ENCODE measurements at places on chromosomes 7 and 10.

DNA sequence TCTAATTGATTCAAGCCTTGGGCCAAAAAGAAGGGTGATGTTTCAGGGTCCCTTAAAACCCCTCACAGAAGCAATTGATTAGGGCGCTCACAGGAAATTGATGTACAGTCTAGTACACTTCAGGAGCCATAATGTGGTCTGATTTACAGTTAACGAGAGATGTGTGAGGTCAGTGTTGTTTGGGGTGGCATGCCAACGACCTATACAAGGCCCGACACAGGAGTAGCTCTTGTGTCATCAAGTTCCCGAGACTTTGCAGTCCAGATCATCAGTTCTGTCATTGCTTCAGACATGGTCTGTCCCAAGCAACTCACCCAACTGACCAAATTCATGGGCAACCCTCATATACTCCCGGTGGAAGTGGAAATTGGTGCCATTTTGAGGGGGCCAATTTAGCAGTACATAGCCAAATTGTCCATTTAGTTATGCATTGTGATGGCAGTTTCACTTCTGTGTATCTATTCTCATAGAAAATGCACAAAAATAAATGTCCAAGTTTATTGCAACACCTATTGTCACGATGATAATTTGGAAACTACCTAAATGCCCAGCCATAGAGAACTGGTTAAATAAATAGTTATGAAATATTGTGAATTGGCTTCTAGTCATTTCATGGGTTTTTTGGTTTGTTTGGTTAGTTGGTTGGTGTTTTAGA, 18.0 kb upstream of the ARID5B start:
- no peak overlapping the region for H3K4me3 ChIP-seq
- no peaks in the 10 kb centered on the region for H3K27me3 ChIP-seq
- H3K27ac ChIP-seq, result no peak overlapping the region
- no peak for DNase-seq
- H3K36me3 ChIP-seq, result no peaks in the 10 kb centered on the region
- peaks cover 21% of the 10 kb centered on the region for H3K4me1 ChIP-seq

GRCh38 chr7:32228601-32229000, 158.4 kb upstream of the PDE1C start:
- no peaks in the 10 kb centered on the region for H3K36me3 ChIP-seq
- H3K27me3 ChIP-seq, result no peaks in the 10 kb centered on the region
- no peaks in the 10 kb centered on the region for H3K4me1 ChIP-seq
- no peak overlapping the region for H3K27ac ChIP-seq
- no peak overlapping the region for H3K4me3 ChIP-seq
- DNase-seq, result no peak

GRCh38 chr10:3065622-3066021, 1.7 kb upstream of the PFKP start:
- peaks cover 16% of the 10 kb centered on the region for H3K27me3 ChIP-seq
- peaks cover 16% of the 10 kb centered on the region for H3K4me1 ChIP-seq
- H3K4me3 ChIP-seq, result peak overlapping the region; percentile 72
- peaks cover 16% of the 10 kb centered on the region for H3K36me3 ChIP-seq
- DNase-seq, result no peak
- peak overlapping the region; percentile 64 for H3K27ac ChIP-seq

- H3K27me3 ChIP-seq, result no peaks in the 10 kb centered on the region
- H3K4me3 ChIP-seq, result no peak overlapping the region
- no peak for DNase-seq
- H3K36me3 ChIP-seq, result no peaks in the 10 kb centered on the region
- no peak overlapping the region for H3K27ac ChIP-seq
These were observed 799.9 kb downstream of the TNS3 start for GRCh38 chr7:46781901-46782439.

DNA sequence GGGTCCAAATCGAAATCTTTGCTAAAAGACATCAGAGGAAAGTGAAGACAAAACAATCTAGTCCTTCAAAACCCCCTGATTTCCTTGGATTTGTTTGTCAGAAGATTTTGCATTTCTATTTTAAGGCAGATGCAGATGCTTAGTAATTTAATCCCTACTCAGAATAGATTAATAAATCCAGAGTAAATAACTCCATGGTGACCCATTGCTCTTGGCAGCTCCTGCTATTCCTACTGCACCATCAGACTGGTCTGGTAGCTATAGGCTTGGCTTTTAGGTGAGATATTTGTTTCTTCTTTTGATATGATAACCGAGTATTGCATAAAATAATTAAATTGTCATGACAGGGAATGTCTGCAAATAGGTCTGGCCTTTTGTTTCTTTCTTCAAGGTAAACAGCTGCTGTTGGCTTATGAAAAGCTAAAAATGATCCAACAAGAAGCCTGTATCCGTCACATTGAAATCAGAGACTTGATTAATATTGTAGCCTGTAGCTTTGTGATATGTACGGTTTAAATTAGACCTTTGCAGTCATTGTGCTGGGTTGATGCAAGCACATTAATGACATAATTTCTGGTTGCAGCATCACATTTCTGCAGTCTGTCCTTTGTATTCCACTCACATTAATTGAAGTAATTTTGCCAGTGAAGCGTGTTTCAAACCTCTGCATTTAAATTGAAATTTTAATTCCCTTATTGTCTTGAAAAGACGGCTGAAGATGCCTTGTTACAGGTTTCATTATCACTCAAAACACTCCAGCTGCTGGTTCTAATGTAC, 40.7 kb downstream of the EXOC4 start:
- no peak for DNase-seq
- peaks cover 24% of the 10 kb centered on the region for H3K36me3 ChIP-seq
- no peaks in the 10 kb centered on the region for H3K27me3 ChIP-seq

DNA sequence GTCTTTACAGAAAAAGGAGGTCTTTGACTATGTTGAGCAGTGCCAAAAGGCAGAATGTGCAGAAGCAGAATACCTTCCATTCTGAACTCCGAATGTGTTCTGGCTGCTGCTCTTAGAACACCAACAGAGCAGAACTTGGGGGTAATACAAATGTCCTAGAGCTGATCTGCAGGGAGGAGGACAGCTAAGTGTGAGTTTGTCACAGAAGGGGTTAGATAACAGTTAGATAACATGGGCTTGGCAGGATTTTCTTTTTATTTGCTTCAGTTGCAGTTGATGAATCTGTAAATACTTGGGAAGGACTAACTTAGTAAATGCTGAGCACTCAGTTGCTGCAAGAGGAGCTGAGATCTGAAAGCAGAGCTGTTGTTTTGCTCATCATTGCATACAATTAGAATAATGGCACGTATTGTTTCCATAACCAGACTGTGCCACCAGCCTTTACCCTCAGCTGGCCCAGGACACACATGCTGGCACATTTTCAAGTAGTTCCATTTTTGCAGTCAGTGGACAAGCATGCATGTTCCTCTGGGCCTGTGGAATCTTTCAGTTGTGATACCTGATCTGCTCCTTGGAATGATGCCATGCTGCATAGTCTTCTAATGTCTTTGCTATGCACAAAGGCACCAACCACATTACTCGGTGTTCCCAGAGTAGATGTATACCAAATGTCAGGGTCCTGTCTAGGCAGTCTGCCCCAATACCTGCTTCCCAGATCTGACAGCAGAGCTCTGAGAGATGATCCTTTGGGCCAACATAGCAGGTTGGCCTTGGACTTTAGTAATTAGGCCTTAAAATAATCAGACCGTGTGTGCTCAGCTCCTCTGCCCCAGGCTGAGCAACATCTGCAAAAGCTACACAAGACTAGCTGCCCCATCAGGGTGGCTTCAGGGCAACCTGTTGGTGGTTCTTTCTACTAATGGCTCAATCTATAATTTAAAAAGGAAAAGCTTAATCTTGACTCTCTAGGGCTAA, 55.7 kb downstream of the GSDME start:
- no peaks in the 10 kb centered on the region for H3K36me3 ChIP-seq
- peaks cover 7% of the 10 kb centered on the region for H3K4me1 ChIP-seq
- H3K27ac ChIP-seq, result no peak overlapping the region
- H3K27me3 ChIP-seq, result peaks cover 2% of the 10 kb centered on the region

- H3K4me1 ChIP-seq, result peaks cover 10% of the 10 kb centered on the region
- no peak overlapping the region for H3K27ac ChIP-seq
- DNase-seq, result no peak
- peaks cover 2% of the 10 kb centered on the region for H3K27me3 ChIP-seq
- no peak overlapping the region for H3K4me3 ChIP-seq
These were observed 37.0 kb downstream of the KLF6 start for GRCh38 chr10:3747984-3748383.

- no peak overlapping the region for H3K27ac ChIP-seq
- no peak for DNase-seq
- H3K27me3 ChIP-seq, result no peaks in the 10 kb centered on the region
- H3K4me1 ChIP-seq, result peaks cover 5% of the 10 kb centered on the region
- peaks cover 26% of the 10 kb centered on the region for H3K36me3 ChIP-seq
- H3K4me3 ChIP-seq, result no peak overlapping the region
These were observed 207.0 kb downstream of the ANK3 start for GRCh38 chr10:60182691-60183090.

DNA sequence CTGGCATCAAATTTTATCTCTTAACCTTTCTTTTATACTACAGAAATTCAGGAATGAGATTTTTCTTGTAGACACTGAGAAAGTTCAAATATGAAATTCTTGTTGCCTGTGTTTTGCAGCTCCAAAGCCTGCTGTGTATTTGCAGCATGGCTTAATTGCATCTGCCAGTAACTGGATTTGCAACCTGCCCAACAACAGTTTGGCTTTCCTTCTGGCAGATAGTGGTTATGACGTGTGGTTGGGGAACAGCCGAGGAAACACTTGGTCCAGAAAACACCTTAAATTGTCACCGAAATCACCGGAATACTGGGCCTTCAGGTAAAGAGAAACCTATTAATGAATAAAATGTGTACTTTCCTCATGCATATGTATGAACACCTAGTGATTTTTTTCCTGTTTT, 24.8 kb downstream of the LIPK start:
- H3K36me3 ChIP-seq, result no peaks in the 10 kb centered on the region
- no peak overlapping the region for H3K4me3 ChIP-seq
- peaks cover 10% of the 10 kb centered on the region for H3K27me3 ChIP-seq
- peaks cover 4% of the 10 kb centered on the region for H3K4me1 ChIP-seq
- no peak overlapping the region for H3K27ac ChIP-seq

DNA sequence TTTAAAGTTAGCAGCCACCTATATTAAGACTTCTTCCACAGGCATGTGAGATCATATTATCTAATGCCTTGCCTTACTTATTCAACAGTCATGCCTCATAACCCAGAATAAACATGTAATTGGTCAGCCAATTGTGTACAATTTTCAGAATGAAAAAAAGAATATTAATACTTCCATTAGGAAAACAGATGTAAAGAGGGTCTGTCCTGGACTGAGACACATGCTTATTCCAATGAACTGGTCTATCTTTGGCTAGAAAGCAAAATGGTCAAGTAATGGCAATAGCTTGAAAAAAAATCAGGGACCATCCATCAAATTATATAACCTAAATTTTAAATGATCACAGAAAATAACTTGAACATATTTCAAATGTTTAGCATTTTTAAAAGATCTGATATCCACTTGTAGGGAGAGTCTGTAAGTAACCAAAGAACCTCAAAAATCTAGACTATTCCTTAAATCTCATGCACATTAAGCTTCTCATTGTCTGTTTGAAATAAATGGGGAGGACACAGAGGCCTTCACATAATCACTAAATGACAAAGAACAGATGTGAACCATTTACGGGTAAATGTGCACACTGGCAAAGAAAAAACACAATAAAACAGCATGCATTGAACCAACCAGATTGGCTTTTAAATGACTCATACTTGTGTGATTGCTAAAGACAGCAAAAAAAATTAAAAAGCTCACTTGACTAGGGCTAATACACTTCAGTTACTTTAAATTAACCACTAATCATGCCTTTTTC, 568.8 kb upstream of the PCDH15 start:
- H3K4me1 ChIP-seq, result no peaks in the 10 kb centered on the region
- H3K27me3 ChIP-seq, result no peaks in the 10 kb centered on the region
- H3K36me3 ChIP-seq, result no peaks in the 10 kb centered on the region
- no peak overlapping the region for H3K4me3 ChIP-seq
- no peak overlapping the region for H3K27ac ChIP-seq

GRCh38 chr10:47372726-47373125, 11.4 kb downstream of the ZNF488 start:
- no peak for DNase-seq
- H3K4me3 ChIP-seq, result no peak overlapping the region
- H3K27ac ChIP-seq, result no peak overlapping the region
- peaks cover 16% of the 10 kb centered on the region for H3K27me3 ChIP-seq
- H3K36me3 ChIP-seq, result no peaks in the 10 kb centered on the region

- H3K27me3 ChIP-seq, result no peaks in the 10 kb centered on the region
- H3K27ac ChIP-seq, result no peak overlapping the region
- DNase-seq, result no peak
- no peaks in the 10 kb centered on the region for H3K4me1 ChIP-seq
- H3K36me3 ChIP-seq, result no peaks in the 10 kb centered on the region
These were observed 72.6 kb downstream of the ADAM12 start for GRCh38 chr10:126315494-126316177.

DNA sequence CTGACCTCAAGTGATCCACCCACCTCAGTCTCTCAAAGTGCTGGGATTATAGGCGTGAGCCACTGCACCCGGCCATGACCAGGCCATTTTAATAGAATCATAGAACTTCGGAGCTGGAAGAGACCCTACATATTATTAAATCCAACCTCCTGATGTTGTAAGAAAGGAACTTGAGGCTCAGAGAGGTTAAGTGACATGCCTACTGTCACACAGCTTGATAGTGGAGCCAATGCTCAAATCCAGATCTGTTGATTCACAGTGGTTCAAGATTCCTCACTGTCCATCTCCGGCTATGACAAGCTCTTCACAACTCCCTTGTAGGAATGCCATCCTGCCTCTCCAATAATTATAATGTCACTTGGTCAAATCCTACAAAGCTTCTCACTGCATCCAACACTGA, 65.3 kb downstream of the MYOF start:
- no peak overlapping the region for H3K27ac ChIP-seq
- H3K4me1 ChIP-seq, result peaks cover 34% of the 10 kb centered on the region
- no peak for DNase-seq
- peaks cover 2% of the 10 kb centered on the region for H3K36me3 ChIP-seq
- H3K27me3 ChIP-seq, result no peaks in the 10 kb centered on the region
- no peak overlapping the region for H3K4me3 ChIP-seq

DNA sequence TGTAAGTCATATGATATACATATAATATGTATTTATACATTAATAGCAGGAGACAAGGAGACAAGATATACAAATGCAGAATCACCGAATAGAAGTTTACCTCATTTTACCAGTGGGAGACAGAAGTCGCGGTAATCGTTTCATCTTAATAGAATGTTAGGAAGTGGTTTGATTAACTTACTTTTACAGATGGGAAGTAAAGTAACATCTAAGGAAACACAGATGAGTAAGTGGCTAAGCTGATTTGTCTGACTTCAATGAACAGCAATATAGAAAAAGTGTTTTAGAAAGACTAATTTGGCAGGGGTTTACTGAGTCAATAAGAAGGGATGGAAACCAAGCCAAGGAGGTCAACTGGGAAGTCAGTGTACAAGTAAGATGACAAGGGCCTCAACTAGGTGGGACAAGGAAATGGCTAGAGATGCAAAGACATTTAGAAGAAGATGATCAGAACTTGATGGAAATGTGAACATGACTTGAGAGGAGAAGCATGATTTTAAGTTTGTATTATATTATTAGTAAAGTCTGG, 36.2 kb upstream of the FAM133B start:
- DNase-seq, result no peak
- H3K27ac ChIP-seq, result peak overlapping the region; percentile 95
- H3K4me3 ChIP-seq, result peak overlapping the region; percentile 51
